Activated CD4-positive, alpha-beta T cell treated with anti-CD3 and anti-CD28 coated beads, Interleukin-2, Interleukin-4, amounts not matched to agents 100 ng/mL and 50 ng/mL, durations not matched to agents 16 hours and 8 hours (primary cell): ENCODE measurements at places on chromosomes 13 and 19.

DNA sequence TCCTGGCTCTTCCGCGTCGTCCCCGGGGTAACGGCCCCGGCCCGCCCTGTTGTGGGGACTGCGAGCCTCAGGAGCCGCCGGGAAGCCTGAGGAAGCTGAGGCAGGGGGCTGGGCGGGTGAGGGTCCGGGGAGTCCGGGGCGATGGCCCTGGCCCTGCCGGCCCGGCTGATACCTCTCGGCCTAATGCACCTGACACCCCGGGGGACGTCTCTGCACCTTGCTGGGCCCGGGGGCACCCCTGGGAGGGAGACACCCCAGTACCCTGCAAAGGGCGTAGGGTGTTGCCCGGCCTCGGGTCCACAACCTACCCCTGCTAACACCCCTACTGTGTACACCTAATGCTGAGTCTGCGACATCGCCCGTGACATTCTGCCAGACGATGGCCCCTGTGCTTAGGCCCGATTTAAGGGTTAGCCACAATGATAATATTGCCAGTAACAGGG is 410 bp downstream of the PIN1 start:
- no peak for DNase-seq

GRCh38 chr13:43374621-43375020 is 351.2 kb downstream of the DNAJC15 start:
- DNase-seq: no peak

- no peak for DNase-seq
These were observed 1004.8 kb downstream of the OLFM4 start for GRCh38 chr13:54033323-54033861.

- DNase-seq: no peak
These were observed 77.3 kb downstream of the DHRS12 start for GRCh38 chr13:51726446-51727193.

DNA sequence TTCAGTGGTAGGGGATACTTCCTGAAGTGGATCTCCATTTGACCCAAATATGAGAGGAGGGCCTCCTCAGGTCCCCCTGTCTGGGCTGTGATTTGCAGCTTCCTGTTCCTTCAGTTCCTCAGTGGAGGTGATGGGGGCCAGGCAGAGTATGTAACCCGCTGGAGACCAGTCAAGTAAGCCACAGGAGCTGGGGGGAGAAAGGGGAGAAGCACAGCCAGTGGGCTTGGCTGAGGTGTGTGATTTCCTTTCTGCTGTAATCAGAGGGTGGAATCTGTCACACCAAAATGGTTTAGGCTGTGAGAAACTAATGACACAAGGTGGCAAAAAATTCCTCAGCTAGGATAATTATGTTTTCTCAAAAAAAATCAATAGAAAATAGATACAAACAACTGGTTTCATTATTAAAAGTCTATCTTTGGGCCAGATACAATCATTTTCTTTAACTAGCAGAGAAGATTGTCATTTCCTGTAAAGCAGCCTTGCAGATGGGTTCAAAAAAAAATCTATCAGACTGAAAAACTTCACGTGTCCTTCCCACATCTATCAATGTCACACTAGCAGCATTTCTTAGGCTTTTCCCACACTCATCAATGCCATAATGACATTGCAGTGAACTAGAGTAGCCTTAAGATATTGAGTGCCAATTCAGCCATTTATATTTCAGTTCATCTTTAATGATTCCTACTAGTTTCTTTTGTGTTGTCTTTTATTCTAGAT is 1660.3 kb downstream of the EFNB2 start:
- no peak for DNase-seq

- no peak for DNase-seq
These were observed 1.8 kb downstream of the LCP1 start for GRCh38 chr13:46179969-46180763.

DNA sequence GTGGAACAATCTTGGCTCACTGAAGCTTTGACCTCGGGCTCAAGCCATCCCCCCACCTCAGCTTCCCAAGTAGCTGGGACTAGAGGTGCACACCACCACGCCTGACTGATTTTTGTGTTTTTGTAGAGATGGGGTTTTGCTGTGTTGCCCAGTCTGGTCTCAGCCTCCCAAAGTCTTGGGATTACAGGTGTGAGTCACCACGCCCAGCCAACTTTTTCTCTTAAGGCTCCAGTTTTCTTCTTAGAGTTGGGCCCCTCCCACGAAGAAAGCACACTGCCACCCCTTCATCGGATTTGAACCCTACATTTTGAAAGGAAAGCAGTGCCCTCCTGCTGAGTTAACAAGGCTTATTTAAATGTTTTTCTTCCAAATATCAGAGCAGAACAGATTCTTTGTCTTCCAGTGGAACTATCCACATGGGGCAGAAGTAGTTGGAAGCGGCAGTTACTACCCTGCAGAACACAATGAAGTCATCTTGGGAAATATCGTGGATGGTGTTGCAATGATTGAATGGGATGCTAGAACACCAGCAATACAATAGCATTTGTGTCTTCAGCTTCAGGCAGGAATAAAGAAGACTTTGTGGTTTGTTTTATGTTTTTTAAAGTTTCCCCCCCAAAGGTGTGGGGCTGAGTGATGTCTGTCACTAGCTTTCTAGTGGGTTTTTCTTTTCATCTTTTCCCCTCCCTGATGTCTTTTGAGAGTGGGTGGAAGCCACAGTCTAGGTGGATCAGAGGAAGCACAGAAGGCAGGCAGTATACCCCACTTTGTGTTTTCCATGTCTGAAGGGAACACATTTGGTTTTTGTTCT is 8.9 kb downstream of the ACTN4 start:
- DNase-seq: no peak
